Mammary epithelial cell (primary cell): ENCODE measurements at places on chromosomes 1 and 21.

DNA sequence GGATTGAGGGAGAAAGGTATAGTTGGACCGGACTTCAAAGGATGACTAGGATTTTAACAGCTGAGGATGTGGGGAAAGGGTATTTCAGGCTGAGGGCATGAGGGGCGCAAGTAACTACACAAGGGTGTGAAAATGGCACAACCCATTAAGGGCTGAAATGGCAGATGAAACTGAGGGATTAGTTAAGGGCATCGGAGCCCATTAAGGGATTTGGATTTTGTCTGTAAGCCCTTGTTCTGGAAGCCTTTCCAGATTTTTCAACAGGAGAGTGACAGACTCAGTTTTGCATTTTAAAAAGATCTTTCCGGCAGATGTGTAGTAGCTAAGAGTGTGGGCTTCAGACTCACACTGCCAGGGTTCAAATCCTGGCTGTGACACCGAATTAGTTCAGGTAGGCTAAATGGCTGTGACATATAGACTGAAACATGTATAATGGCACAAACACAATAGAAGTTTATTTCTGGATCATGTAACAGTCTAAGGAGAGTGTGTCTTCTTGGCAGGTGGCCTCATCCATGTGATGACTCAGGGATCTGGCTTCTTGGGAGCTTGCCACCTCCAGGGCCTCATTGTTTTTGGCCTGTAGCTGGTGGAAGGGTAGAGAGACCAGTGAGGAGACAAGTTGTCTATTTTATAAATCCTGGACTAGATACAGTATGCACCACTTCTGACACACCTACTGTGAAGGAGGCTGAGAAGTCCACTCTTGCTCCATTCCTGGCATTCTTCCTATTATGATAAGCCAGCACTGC lies 49.6 kb downstream of the UBE2T start:
- DNase-seq, result peak; percentile 82

- DNase-seq, result no peak
Observed at GRCh38 chr1:244394826-244395765, 56.6 kb downstream of the ADSS2 start.

GRCh38 chr1:184021728-184022127 lies 15.8 kb downstream of the COLGALT2 start:
- DNase-seq, result no peak

GRCh38 chr21:25396135-25396711 lies 211.1 kb downstream of the MRPL39 start:
- no peak for DNase-seq

- peak; percentile 11 for DNase-seq
Observed at GRCh38 chr1:23657659-23658275, 33.8 kb upstream of the RPL11 start.
